ENCODE measurements at places on chromosomes 13 and 19.

DNA sequence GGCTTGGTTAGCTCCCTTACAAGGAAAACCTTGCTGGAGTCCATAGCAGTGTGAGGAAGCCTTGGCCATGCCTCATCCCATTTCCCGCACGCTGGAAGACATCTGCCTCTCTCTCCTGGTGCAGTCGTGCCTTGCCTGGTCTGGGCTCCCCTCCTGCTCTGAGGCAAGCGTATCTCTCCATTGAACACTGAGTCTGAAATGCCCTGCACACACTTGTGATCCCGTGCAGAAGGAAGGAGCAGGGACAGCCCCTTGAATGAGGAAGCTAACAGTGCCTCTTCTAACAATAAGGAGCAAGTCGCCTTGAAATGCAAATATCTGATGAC is 407 bp upstream of the ZNF440 start:
- DNase-seq: no peak

DNA sequence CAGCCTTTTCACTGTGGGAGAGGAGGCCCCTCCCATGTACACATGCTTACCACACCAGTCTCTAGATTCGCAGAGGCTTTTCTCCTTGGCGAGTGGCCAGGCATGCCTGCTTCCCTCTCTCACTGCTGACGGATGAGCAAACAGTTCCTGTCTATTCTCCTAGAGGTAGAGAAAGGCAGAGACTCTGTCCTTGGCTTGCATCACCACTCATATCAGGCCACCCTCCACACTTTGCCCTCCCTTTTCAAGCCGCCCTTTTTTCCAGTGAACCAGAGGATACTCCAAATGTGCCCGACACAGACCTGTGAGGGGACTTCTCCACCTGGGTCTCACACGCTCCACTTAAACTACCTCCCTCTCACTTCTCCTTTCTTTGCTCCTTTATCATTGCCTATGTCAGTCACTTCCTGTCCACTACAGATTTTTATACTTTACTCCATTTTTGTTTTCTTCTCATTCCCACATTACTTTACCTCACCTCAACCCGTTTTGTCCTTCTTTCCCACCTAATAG is 284.6 kb downstream of the DNAJC15 start:
- peak; percentile 67 for DNase-seq

DNA sequence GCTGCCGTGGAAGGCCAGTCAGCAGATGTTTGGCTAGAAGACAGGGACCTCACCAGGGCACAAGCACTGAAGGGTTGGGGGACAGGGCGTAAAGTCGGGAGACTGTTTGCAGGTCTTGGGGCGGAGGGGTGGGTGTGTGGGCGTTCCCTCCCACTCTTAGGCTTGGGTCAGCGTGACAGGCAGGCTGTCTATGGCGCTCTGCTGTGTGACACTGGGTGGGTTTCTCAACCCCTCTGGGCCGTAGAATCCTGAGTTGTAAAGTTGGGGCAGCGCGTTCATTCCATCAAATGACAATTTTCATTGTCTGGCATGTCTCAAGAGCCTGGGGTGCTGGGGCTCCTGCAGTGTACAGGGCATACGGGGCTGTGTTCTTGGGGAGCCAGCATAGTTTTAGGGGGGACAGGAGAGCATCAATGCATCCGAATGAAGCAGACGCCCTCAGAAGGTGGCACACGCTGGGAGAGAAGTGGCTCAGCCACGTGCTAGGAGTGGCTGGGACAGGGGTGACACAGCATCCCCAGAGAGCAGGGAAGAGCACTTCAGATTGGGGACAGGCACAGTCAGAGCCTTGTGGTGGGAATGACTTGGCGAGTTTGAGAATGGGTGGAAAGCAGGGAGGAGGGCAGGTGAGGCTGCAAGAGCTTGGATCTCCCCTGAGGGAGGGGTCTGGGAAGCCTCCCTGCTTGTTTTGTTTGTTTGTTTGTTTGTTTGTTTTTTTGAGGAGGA is 4.4 kb downstream of the CRTC1 start:
- DNase-seq: no peak

GRCh38 chr19:17762505-17763229 is 11.4 kb downstream of the FCHO1 start:
- peak; percentile 63 for DNase-seq

- no peak for DNase-seq
These were observed 255.1 kb upstream of the SOX21 start for GRCh38 chr13:94967183-94968039.

- DNase-seq: no peak
These were observed 70.0 kb downstream of the MZT1 start for GRCh38 chr13:72657379-72657778.

DNA sequence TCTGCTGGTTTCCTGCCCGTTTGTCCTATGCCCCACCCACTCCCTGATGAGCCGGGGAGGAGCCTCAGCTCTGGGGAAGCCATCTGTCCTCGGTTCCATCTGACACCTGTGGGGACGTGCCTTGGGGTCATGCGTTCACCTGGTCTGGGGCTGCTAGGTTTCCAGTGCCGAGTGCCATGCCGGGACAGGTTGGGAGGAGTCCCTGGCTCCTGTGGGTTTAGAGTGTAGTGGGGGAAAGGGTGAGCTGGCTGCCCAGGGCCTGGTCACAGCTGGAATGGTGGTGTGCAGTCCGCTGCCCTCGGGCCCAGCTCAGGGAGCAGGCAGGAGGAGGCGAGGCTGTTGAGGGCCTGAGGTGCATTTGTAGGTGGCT is 2.5 kb downstream of the KDM4B start:
- DNase-seq: peak; percentile 73

DNA sequence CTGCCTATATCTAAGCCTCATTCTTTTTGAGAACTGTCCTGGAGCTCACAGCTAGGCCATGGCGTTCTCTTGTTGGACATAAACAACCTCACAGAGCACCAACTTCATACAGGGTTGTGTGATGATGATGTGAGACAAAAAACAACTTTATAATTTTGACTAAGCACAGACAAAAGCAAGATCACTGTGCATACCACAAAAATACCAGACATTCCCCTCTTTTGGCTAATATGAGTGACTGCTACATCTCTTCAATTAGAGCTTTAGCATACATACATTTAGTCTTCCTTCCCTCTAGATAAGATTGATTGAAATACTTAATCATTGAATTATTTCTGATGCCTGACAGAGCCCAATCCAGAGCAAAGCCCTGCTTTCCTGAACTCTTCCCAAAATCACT is 8.3 kb downstream of the MAB21L1 start:
- no peak for DNase-seq

DNA sequence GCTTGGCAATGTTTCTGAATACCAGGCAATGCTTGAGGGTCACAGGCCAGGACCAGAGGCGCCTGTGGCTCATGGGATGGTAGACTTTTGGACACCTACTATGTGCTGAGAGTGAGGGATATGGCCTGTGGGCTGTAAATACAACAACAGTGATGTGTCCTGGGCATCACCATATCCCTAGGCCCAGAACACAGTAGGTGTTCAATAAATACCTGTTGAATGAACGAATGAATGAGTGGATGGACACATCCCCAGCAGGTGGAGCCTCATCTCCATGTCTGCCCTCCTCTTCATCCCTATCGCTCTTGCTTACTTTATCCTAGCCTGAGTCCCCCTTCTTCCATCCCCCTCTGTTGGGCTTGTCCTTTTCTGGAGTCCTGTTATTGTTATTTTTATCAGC is 16.5 kb upstream of the NANOS2 start:
- DNase-seq: no peak

- DNase-seq: no peak
These were observed 64.1 kb downstream of the DOCK9 start for GRCh38 chr13:98913741-98914140.

DNA sequence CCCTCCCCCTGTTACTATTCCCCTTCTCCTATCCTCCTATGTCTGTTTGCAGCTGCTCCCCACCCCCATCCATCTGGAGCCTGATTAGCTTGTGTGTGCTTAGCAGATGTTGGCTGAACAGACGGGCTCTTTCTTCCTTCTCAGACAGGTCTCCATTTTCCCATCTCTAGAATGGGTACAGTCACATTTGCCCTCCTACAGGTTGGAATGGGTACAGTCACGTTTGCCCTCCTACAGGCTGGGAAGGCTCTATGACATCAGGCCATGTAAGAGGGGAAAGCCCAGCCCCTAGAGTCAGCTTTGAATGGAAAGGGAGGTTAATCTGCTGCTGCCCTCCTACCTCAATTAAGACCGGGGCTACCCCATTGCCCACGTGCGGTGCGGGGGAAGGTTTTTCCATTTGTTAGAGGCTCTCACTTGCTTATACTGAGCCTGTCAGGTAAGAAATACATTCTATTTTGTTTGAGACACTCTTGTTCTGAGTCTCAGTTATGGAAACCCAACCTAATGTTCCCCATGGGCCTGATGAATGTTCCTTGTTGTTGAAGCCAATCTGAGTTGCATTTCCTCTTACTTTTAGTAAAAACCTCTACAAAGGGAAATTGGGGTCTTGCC is 2.2 kb upstream of the CLEC17A start:
- DNase-seq: no peak

DNA sequence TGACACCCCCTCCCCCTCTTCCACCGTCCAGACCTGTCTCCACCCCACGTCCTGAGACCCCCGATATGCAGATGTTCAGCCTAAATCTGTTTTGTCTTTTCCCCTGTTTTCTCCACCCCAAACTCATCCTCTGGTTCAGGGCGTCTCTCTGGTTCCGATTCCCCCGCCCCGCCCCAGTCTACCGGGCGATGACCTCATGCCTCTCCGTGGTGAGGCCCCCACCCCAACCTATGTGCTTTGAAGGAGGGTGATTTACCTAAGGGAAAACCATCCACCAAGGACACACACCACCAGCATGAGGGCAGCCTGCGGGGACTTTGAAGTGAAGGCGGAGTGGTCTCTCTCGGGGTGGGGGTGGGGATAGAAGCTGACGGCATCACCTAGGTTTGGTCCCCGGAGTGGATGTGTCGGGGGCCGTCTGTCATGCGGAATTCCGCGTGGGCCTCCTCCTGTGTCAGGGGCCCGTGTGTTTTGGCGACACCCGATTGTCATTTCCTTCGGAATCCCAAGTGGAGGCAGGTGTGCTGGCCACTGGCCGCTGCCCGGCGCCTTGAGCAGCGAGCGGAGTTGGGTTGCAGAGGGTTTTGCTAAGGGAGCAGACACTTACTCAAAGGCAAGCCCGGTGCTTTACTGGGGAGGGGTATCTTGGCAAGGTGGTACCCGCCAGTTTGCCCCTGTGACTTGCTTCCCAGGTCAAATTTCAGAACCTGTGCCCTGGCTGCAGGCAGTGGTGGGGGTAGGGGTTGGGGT is 1.4 kb downstream of the FZR1 start:
- DNase-seq: no peak

DNA sequence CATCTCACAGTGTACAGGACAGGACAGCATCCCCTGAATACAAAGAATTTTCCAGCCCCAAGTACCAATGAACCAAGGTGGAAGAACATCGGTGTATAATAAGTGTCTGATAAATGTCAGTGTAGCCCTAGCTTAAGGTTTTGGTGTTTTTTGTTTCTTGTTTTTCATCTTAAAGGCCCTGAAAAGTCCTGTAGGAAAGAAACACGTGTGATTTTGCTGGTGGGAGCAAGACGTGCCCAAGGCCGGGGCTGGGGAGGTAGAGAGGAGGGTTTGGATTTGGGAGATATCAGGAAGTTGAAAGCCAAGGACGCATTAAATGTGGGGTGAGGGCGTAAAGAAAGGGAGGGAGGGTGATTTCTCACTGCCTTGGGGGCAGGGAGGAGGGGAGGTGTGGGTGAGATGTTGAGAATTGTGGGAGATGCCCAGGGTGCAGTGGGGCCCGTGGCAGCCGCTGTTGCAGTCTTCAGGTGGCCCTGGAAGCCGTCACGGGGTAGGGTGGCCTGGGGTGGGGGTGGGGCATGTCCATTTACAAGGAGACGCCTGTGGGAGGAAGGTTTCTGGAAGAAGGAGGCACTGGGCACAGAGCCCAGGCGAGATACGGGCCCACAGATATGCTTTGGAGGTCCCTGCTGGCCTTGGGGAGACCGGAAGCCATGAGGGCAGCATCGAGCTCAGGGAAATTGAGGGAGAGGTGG is 6.7 kb downstream of the CAMSAP3 start:
- no peak for DNase-seq

- DNase-seq: no peak
These were observed 10.6 kb downstream of the NOP53 start for GRCh38 chr19:47755762-47756626.

DNA sequence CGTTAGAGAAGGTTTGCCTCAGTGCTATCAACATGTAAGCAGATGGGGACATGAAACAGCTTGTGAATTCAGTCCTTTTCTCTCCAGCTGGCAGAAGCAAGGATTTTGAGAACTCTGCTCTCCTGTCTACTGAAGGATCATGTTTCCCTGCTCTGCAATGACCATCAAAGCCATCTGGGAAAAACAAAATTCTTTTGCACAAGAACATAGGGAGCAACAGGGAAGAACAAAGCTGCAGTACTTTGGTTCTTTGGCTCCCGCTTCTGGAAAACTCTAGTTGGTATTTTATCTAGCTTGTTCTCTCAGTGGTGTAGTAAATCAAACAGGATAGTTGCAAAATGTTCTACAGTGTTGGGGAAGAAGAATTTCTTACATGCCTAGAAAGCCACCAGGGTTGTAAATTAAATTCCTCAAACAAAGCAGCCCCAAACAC is 270.4 kb downstream of the ENOX1 start:
- no peak for DNase-seq

- DNase-seq: no peak
These were observed 4.8 kb downstream of the B3GLCT start for GRCh38 chr13:31204592-31204991.

GRCh38 chr13:87677043-87677495 is 5.9 kb downstream of the SLITRK5 start:
- peak; percentile 41 for DNase-seq

- DNase-seq: no peak
These were observed 61.1 kb downstream of the SLC15A1 start for GRCh38 chr13:98691360-98691759.

- DNase-seq: no peak
These were observed 1.8 kb downstream of the HMGB1 start for GRCh38 chr13:30463787-30464495.

DNA sequence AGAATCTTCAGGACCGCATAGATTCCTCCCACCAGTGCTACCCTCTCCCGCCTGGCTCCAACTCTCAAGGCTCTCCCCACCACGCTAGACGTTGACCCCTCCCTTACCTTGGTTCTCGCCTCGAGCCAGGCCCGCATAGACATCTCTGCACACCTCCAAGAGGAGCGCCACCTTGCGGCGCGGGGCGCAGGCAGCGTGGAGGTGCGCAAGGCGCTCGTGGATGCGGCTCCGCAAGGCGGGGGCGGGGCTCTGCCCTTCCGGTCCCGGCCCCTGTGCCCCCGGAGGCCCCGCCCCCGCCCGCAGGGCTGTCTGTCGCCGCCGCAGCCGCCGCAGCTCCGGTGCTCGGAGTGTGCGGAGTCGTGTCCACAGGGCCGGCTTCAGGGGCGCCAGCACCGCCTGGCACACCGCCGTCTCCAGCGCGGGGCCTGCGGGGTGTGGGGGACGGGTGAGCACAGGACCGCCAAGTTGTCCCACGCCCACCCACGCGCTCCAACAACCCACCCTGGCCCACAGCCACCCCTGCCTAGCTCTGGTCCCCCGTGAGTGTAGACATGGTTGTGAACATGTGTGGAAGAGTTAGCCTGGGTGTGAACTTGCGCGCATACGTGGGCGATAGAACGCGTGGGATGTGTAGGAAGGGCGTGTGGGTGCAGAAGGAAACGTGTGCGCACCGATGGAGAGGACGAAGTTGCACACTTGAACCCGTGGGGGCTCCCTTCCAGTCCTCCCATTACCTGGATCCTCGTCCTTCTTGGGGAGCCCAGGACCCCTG is 8.1 kb downstream of the RINL start:
- peak; percentile 89 for DNase-seq

Data from mucosa of descending colon (tissue), 3 donors.